Aorta (tissue), 5 donors: ENCODE measurements at places on chromosomes 12 and 14. TPM values are rescaled to one million over a fixed set of nuclear protein-coding genes. Genes with fewer than 3 reads are reported as not detected.

DNA sequence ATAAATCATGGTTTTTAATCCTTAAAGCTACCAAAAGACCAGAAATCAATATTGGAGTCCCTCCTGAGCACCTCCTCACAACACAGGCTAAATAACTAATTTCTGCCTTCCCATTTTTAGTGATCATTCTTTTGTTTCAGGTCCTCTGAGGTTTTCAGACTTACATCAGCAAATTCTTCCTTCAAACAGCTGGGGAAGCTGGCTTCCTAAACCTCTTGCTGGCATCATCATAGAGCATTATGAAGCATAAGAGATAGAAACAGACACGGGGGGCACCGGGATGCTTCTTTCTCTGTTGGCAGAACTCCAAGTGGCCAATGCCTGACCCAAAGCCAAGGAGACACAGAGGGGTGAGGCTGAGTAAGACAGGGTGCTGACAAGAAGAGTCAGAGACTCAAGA is 47.9 kb upstream of the DBX2 start:
- H3K27ac ChIP-seq, result no peak overlapping the region
- H3K4me3 ChIP-seq, result no peak overlapping the region
- no peak for DNase-seq
- peaks cover under 1% of the 10 kb centered on the region for H3K4me1 ChIP-seq
- H3K36me3 ChIP-seq, result no peaks in the 10 kb centered on the region
- H3K27me3 ChIP-seq, result no peaks in the 10 kb centered on the region

The CFAP251 gene
- 1.6 TPM for polyA plus RNA-seq

DNA sequence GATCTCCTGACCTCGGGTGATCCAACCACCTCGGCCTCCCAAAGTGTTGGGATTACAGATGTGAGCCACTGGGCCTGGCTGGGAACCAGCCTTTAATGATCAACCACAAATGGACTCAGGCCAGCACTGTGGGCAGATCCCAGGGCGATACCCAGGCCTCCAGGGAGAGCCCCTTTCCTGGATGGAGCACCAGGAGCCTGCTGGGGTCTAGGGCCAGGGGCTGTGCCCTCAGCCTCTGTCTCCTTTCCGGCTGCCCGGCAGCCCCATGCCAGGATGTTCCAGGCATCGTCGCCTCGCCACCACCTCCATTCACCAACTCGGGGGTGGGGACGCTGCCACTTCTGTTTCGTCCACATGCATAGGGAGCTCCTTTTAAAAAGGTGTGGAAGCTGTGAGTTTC is 2.3 kb downstream of the ADGRD1 start:
- no peak overlapping the region for H3K4me3 ChIP-seq
- H3K27me3 ChIP-seq, result no peaks in the 10 kb centered on the region
- H3K4me1 ChIP-seq, result no peaks in the 10 kb centered on the region
- no peak for DNase-seq
- no peak overlapping the region for H3K27ac ChIP-seq

- H3K27ac ChIP-seq, result no peak overlapping the region
- no peaks in the 10 kb centered on the region for H3K36me3 ChIP-seq
- no peaks in the 10 kb centered on the region for H3K4me1 ChIP-seq
- H3K4me3 ChIP-seq, result no peak overlapping the region
These were observed 52.7 kb upstream of the LMO3 start for GRCh38 chr12:16658699-16659098.

The RNASE1 gene
- polyA plus RNA-seq, result 312 TPM

The HVCN1 gene
- 6.0 TPM for polyA plus RNA-seq

- no peaks in the 10 kb centered on the region for H3K36me3 ChIP-seq
- no peak overlapping the region for H3K4me3 ChIP-seq
- H3K27me3 ChIP-seq, result no peaks in the 10 kb centered on the region
These were observed 552.3 kb downstream of the SLC16A7 start for GRCh38 chr12:60148109-60148508.

GRCh38 chr12:49882248-49882850 is 21.4 kb downstream of the FAIM2 start:
- DNase-seq, result peak; percentile 26
- no peak overlapping the region for H3K4me3 ChIP-seq
- H3K36me3 ChIP-seq, result no peaks in the 10 kb centered on the region
- no peaks in the 10 kb centered on the region for H3K27me3 ChIP-seq
- no peak overlapping the region for H3K27ac ChIP-seq
- H3K4me1 ChIP-seq, result no peaks in the 10 kb centered on the region

DNA sequence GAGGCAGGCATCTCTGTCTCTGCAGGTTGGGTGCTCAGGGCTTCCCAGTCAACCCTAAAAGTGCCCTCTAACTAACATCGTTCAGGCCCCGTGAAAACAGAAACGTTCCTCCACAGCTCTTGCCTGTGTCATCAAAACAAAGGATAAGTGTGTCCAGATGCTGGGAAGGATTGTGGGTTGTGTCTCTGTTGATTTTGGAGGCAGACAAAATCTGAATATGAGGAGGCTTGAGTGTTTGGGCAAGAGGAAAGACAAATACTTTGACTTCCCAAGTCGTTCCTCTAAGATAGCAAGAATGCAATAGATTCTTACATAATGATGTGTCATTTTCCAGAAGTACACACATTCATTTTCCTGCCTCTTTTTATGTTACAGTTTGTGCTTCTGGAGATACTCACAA is 52.9 kb downstream of the SERPINA3 start:
- H3K4me1 ChIP-seq, result no peaks in the 10 kb centered on the region
- no peak overlapping the region for H3K4me3 ChIP-seq
- no peak overlapping the region for H3K27ac ChIP-seq
- no peaks in the 10 kb centered on the region for H3K36me3 ChIP-seq
- no peaks in the 10 kb centered on the region for H3K27me3 ChIP-seq

- H3K27me3 ChIP-seq, result no peaks in the 10 kb centered on the region
- no peaks in the 10 kb centered on the region for H3K36me3 ChIP-seq
- H3K27ac ChIP-seq, result no peak overlapping the region
- no peak overlapping the region for H3K4me3 ChIP-seq
- DNase-seq, result no peak
- no peaks in the 10 kb centered on the region for H3K4me1 ChIP-seq
These were observed 33.4 kb upstream of the CORO1C start for GRCh38 chr12:108764540-108765288.
